ENCODE measurements at places on chromosomes 11 and 22.

GRCh38 chr11:47257517-47258316 lies at the start of gene NR1H3:
Gene NR1H3 (plus strand): TSS chr11:47257996. CDS start chr11:47259217, 1,221 bp downstream.
- no peak for DNase-seq

DNA sequence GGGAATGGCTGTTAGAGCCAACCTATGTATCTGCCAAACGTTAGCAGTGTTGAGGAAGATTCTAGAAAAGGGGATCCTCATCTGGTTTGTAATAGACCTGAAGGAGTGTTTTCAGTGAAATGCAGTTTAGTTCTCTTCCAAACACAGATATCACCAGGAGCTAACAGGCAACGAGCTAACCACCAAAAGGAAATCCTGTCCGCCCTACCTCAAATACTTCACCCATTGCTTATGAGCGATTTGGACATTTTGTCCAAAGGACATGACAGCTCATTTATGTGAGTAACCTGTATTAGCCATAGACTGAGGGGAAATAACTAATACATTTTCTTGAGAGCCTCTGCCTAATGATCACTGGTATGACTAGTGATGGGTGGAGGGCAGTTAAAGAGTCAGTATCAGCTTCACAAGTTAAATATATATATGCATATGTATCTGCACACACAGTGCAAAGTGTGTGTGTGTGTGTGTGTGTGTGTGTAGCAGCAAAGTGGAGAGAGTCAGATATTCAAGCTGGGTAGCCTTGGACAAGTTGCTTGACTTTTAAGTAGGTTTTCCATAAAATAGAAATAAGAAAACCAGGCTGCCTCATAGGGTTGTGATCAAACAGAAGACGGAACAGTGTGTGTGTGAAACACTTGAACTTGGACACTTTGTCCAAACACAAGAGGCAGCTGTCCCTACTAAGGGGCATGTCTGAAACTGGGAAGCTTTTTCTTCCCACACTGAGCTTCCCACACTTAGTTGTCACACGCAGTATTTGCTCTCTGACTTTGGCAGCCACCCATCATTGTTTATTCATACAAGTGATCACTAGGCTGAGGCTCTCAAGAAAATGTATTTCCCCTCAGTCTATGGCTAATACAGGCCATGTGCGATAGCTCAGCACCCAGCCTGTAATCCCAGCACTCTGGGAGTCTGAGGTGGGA lies 940 bp upstream of the C11orf91 start:
- DNase-seq = no peak

DNA sequence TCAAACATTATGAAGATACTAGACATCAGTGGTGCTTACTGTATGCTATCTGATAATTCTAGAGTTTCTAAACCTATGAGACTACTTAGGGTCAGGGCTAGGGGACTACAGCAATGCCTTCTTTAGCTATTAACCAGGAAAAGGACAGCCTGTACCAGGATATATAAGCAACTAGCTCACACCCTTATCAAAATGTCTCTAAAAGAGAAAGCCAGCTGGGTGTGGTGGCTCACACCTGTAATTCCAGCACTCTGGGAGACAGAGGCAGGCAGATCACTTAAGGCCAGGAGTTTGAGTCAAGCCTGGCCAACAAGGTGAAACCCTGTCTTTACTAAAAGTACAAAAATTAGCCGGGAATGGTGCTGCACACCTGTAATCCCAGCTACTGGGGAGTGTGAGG lies 55.8 kb downstream of the RAB6A start:
- DNase-seq = no peak

- no peak for DNase-seq
Measured at GRCh38 chr22:27377501-27378295, 423.9 kb downstream of the MN1 start.

- no peak for DNase-seq
Measured at GRCh38 chr11:132844956-132845696, 687.2 kb downstream of the OPCML start.

DNA sequence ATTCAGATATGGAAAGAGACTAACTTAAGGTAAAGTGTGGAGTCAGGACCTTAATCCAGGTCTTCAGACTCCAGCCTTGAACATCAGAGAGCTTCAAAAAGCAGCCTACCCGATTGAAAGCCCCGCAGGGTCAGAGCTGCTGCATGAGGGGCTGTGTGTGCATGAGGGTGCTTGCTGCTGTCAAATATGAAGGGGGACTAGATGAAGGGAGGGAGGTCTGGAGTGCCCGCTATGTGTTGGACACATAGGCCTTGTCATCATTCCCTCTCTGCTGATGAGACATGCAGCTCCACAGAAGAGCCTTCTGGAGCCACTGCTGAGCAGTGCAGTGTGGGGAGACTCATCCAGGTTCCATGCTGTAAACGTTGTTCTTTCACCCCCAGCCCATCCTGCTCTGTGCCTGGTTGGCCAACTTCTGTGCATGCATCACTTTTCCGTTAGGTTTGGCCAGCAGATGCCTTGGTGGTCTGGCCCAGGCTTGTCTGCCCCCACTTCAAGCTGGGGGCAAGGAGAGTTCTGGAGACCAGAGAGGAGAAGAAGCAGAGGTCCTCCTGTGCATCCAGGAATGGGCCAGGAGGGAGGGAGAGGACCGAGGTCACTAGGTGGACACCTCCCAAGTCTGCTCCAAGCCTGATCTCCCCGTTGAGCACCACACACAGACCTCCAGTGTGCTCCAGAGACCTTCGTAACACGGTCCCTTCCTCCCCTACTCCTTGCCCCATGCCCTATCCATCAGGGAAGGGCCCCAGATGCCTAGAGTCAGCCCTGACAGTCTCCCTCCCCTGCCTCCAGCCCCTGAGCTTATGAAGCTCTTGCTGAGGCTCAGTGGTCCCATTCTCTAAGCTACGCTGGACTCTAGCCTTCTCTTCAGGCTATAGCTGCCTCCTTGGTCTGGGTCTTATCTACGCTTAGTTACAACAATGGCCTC lies 32.0 kb downstream of the LRRC32 start:
- no peak for DNase-seq

DNA sequence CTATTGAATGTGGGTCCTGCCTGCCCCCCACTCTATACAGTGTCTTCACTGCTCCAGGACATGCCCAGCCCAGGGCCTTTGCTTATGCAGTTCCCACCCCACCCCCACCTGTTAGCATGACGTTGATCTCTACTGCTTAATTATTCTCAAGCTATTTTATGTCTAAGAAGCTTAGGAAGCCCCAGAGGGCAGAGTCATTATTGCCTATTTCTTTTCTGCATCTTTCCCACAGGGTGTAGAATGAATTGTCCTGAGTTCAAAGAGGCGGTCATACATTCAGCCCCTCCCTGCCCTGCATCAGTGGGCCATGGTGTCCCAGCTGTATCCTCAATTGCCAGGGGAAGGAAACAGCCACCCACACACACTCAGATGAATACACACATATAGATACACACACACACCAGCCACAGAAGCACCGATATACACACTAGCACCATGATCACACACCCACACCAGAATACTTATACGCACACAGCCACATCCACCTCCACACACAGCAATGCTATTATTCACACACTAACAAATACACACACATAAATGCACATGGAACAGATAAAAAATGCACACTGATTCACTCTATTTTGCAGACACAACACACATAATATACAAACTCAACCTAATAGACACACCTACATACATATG lies 1.5 kb downstream of the PDE2A start:
- DNase-seq = no peak

DNA sequence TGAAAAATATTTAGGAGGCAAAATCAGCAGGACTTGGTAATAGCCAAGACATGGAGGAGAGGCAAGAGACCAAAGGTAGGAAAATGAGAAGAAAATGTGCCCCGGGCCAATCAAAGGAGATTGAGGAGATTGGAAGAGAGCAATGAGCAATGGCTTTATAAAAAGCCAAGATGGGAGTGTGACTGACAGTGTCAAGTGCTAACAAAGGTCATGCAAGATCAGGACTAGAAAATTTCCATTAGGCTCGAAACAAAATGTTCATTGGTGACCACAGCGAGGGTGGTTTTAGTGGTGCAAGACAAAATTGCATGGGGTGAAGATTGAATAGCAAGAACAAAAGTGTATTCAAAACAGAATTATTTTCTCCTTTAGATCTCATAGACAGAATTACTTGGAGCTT lies 45.2 kb upstream of the TBCEL start:
- DNase-seq = no peak

GRCh38 chr11:118142081-118142480 lies 10.5 kb downstream of the SCN4B start:
- no peak for DNase-seq

DNA sequence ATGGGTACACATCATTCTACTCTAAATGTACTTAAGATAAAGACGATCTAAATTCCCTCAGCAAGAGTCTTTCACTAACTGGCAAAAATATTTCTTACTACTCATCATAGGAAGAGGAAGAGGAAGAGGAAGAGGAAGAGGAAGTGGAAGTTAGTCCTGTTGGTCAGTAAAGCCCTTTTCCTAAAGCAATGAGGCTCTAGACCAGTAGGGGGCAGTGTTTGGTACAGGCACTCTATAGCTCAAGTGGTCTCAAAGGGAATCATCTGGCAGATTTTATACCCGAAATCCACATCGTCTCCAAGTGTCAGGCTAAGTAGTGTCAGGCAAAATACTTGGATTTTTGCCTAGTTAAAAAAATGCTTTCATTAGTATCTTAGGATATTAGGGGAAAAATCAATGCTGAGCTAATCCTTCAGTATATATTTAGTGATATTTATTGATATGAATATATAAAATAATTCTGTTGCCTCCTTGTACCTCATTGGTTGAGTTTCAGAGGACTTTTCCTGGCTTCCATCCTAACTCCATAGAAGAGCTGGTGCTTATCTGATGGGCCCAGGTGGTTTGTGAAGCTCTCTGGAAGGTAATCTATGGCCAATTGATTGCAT lies 7.7 kb downstream of the BLID start:
- DNase-seq = no peak

DNA sequence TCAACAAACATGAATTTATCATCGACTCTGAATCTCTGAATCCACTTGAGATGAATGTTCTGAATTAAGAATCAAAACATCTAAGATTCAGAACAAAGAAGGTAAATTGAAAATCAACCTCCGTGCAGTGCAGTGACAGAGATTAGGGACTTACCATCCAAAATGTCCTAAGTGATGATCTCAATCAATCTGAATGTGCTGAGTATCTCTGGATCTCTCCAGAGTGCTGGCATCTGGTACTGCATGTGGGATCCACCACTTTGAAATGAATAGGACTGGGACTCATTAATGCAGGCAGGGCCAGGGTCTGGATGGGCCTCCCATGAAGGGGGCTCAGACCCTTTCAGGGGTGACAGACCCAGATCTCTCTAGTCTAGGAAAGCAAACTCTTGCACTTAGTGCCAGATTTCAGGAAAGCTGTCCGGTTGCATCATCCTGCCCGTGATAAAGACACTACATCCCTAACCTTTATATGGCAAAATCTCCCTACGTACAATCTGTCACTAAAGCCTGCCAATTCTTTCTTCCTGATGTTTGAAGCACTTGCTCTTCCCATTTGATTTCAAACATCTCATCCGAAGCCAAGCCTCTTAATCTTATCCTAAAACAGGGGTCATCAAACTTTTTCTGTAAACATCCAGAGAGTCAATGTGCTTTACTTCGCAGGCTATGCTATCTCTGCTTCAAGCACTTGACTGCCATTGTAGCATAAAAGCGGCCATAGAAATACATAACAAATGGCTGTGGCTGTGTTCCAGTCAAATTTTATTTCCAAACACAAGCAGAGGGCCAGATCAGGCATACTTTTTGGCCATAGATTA lies 263.3 kb downstream of the LARGE1 start:
- DNase-seq = no peak

DNA sequence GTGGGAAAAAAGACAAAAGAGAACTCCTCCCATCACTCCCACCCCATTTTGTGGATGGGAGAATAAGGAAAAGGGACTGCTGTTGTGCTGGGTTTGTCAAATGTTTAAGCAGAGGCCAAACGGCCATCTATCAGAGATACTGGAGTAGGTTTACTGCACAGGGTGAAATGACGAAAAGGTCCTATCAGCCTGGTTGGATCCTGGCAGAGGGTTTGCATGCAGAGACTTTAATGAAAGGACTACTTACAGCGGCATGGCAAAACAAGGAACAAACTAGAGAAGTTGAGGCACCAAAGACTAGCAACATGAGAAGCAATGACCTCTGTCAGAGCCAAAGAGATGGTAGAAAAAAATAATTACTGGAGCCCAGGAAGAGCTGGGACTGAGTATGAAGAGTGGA lies 32.2 kb upstream of the HEPHL1 start:
- DNase-seq = no peak

DNA sequence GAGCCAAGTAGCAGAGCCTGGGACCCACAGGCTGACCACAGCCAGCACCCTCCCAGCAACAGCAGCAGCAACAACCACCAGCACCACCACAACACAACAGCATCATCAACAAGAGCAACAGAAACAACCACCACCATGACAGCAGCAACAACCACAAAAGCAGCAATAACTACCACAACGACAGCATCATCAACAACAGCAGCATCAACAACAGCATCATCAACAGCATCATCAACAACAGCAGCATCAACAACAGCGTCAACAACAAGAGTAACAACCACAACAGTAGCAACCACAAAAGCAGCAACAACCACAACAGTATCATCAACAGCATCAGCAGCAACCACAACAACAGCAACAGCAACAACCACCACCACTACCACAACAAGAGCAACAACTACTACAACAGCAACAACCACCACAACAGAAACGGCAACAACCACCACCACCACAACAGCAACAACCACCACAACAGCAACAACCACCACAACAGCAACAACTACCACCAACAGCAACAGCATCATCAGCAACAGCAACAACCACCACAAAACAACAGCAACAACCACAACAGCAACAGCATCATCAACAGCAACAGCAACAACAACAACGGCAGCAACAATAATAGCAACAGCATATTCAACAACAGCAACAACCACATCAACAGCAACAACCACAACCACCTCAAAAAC lies 22.1 kb upstream of the FGF3 start:
- DNase-seq = no peak

DNA sequence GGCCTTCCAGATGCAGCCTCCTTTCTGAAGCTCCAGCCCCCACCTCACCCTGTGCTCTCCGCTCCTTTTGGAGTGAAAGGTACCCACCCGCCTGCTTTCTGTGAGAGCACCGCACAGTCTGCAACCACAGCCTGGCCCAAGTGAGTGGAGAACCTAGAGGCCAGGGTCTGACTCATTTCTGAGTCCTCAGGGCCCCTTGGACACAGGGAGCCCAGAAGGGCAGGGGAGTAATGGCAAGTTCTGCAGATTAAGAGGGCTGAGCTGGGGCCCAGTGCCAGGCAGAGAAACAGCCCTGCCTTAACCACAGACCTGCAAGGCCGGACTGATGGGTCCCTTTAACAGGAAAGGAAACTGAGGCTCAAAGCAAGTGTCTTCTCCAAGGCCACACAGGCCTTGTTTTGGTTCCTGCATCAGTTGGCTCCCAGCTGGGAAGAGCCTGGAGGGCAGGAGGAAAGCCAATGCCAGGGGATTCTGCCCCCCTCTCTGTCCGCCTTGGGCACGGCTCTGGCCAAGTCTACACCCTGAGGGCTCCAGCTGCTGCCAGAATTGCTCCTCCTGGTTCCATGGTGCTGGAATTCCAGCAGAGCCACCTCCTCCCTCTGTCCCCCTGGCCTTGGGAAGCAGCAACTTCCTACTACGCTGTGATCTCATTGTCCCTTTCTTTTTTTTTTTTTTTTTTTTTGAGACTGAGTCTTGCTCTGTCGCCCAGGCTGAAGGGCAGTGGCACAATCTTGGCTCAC lies 55.1 kb downstream of the CYTH4 start:
- no peak for DNase-seq

GRCh38 chr11:45432100-45432499 lies 146.0 kb upstream of the SYT13 start:
- DNase-seq = no peak

Measured in hypothalamus (tissue), 51 donors.